ENCODE measurements at places on chromosomes 5 and 9.

DNA sequence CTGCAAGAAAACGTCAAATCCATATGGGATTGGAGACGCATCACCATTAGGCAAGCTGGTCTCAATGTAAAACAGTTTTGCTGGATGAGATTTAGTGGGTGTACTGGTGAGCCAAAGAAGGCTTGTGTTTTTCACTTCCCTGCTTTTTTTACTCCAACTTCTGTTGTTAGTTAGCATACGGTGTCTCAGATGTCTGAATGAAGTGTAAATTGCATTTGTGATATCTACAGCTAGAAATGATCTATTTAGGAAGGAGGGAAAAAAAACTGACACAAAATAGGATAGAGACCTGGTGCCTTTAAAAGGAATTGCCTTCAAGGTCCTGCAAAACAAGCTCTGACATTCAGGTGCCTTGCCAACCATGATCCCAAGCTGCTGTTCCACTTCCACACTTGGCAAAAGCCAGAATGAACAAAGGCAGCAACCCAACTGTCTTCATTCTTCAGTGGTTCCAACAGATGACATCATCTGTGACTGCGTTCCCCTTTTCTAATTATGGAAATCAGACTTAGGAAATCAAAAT is 104.2 kb upstream of the RAI14 start:
- DNase-seq, result peak; percentile 50

DNA sequence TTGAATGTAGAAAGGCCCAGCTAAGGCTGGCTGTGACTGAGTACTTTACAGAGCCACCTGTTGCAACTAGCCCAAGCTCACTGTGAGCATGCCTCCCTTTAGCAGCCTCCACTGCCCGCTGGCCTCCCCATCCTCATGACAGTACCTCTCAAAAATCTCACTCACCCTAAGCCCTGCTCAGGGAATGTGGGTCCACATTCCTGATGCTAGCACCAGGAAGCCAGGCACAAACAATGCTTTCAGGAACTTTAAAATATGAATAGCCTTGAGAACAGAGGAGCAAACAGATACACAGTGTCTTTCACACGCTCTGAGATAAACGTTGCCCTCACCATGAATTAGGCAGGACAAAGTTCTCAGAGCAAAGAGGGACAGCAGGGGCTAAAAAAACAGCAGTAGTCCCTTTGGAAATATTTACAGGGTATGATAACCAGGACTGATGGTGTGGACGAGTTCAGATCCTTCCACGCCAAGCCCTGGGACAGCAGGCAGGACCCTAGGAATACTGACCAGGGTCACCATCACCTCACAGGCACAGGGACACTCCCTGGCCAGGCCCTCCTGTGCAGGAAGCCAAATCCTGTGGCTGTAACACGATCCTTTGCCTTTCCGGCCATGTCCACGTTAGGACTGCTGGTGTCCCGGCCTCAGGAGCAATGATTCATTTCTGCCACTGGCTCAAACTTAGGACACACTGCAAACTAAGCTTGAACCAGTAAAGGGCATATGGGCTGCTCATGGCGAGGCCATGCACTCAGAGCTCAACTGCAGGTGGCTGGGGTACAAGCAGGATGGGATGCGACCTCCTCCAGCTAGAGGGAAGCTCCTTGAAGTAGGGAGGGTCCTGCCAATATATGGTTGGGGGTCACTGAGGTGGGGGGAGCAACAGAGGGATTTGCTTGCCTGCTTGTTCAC is 9.6 kb downstream of the ACSL6 start:
- DNase-seq, result no peak

DNA sequence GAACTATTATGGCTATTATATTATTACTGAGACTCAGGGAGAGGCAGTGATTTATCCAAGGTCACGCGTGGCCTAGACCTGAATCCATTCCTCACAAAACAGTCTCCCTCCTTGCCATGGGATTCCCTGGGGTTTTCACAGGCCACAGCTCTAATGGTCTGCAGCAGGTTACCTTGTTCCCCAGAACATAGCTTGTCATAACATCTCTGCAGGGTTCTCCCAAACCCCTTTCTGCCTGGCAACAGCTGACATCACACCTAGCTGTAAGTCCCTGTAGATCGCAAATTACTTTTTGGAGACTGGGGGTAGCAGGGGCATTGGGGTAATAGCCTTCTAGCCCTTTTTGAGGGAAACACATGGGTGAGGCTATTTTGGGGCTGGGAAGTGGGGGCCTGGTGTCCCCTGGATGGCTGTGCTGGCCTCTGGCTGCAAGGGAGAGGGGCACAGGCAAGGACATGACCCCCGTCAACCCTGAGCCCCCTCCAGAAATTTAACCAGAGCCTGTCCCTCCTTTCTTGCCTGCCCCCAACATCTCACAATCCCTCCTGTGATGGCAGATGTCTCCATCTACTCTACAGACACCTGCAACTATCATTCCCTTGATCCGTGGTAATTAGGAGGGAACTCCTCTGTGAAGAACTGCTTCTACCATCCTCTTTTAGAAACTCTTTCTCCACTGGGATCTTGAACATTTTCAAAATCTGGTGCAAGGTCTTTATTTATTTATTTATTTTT is 1.3 kb downstream of the CD74 start:
- DNase-seq, result no peak

DNA sequence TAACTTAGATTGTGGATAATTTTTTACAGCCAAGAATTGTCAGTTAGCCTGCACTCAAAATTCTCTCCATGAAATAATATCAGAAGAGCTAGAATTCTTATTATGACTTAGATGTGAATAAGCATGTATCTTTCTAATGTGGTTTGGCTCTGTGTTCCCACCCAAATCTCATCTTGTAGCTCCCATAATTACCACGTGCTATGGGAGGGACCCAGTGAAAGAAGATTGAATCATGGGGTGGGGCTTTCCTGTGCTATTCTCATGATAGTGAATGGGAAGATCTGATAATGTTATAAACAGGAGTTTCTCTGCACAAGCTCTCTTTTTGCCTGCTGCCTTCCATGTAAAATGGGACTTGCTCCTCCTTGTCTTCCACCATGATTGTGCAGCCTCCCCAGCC is 176.8 kb downstream of the MAT2B start:
- peak; percentile 20 for DNase-seq

DNA sequence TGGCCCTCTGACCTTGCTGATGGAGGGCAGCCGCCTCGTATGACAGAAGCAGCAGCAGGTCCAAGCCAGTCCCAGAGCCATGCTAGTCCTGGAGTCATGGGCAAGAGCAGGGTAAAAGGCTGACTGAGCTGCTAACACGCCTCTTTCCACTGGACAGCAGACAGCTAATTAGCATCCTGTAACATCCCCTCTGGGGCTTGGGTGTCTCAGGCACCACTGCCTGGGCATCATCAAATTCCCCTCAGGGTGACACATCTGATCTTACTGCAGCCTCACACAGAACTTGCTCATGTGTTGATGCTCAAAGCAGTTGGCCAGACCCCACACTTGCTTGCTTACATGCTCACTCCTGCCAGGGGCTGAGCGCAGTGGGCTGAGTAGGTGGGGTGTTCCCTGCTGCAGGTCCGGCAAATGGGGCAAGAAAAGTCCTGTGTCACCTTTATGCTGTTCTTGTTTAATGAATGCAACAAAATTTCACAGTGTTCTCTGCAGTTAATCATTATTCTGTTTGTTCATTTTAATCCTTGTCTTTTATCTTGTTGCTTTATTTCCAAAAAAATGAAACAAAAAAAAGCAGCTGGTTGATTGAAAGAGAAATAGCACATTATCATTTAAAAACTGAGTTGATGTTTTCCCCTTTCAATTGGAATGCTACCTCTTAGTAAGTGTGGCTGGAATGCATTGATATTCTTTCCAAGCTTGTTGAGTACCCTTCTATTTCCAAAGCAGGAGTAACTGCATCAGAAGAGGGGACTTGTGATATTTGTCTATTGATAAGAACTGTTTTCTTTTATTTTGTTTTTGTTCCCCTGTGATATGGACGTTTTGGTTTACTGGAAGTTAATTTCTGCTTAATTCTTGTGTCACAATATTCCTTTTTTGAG is 254.1 kb downstream of the CDH18 start:
- DNase-seq, result no peak

DNA sequence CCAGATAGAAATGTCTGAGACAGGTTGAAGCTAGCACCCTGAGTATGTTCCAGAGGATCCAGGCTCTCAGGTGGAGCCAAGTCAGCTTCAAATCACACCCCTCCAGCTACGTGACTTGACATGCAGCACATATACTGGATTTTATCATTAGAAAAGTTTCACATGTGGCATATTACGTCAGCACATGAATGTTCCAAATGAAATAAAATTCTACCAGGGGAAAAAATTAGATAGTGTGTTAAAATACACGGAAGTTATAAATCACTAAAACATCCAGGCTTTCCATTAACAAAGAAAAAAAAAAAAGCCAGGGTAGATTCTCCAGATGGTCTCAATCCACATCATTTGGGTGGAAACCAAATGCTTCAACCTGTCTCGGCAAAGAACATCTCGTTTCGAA is 251.6 kb downstream of the MPDZ start:
- DNase-seq, result no peak
